ENCODE measurements at places on chromosomes 2 and 18.

- DNase-seq, result no peak
These were observed 300.8 kb downstream of the NDUFA10 start for GRCh38 chr2:239724194-239724849.

GRCh38 chr2:41965909-41966295 lies 81.9 kb upstream of the PKDCC start:
- peak; percentile 43 for DNase-seq

- no peak for DNase-seq
These were observed 94.8 kb upstream of the SRD5A2 start for GRCh38 chr2:31675485-31675901.

GRCh38 chr2:45922577-45922988 lies 271.1 kb downstream of the PRKCE start:
- DNase-seq, result peak; percentile 28
